ENCODE measurements at places on chromosomes 2 and 18.

DNA sequence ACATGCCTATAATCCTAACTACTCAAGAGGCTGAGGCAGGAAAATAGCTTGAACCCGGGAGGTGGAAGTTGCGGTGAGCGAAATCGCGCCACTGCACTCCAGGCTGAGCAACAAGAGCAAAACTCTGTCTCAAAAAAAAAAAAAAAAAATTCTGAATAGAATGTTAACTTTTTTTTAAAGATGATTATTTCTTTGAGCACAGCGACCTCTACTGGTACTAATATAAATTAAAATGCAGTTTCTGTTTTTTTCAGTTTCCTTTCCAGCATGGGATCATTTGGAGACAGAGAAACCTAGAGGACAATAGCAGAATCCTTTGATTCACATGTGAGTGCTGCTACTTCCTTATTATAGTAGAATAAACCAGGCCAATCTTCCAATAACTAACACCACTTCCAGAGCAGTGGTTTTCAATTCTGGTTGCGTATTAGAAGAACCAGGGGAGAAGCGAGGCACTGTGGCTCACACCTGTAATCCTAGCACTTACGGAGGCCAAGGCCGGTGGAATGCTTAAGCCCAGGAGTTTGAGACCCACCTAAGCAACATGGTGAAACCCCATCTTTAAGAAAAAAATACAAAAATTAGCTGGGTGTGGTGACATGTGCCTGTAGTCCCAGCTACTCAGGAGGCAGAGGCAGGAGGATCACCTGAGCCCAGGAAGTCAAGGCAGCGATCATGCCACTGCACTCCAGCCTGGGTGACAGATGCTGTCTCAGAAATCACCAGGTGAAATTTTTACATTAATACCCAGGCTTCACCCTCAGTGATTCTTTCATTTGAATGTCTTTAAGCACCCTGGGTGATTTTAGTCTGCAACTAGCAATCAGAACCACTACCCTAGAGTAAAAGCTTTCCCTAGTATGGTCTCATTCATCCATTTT, 10.1 kb downstream of the SRSF7 start:
- no peak for DNase-seq

- DNase-seq, result no peak
These were observed 19.3 kb upstream of the CD302 start for GRCh38 chr2:159817283-159817682.

DNA sequence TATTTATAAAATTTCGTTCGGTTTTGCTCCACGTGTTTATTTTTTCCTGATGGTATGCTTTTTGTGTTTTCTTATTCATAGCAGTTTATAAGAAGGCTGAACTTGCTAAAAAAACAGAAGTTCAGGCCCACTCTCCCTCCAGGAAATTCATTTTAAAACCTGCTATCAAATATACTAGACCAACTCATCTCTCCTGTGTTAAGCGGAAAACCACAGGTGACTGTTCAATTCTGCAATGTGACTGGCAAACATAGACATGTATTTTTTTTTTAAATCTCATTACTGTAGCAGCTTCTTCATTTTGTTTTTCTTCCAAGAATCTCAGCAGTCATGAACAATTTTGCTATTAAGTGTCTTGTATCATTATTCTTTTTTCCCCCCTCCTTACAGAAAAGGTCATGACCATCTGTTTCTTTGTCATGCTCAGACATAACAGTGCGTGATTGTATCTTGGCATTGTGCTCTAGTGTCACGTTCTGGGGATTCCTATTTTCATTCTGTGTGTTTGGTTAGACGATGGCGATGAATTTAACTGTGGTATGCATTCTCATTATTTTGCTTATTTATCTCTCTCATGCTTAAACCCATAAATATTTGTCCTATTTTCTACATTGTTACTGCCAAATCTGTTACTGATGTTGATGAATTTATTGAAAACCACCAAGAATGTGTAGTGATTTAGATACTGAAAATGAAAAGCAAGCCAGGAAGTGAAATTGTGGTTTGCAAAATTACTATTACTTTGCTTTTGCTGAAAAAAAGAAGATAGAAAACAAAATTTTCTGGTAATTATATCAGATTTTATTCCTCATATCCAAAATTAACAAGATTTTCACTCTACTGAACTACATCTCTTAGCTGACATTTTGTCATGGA, 74.6 kb upstream of the UNC80 start:
- DNase-seq, result no peak

DNA sequence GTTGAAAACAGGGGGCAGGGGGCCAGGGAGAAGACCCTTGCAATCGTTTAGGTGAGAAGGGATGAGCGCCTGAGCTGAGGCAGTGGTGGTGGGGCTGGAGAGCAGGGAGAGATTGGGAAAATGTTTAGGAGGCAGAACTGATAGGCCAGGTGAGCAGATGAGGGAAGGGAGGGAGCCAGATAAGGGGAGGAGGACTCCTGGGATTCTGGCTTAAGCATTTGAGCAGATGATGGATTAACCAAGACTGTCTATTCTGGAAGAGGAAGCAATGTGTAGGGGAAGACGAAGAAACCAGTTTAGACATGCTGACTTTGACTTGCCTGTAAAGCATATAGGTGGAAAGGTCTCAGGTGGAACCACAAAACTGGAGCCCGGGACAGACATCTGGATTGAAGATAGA, 49.9 kb upstream of the ASPRV1 start:
- DNase-seq, result no peak

GRCh38 chr2:111208639-111209038, 87.9 kb downstream of the BCL2L11 start:
- DNase-seq, result no peak

- DNase-seq, result no peak
These were observed 199.6 kb upstream of the HNMT start for GRCh38 chr2:137764646-137765045.

GRCh38 chr2:215262741-215263362, 49.0 kb upstream of the ATIC start:
- no peak for DNase-seq

- no peak for DNase-seq
These were observed 49.0 kb downstream of the MARCO start for GRCh38 chr2:118990757-118991545.

DNA sequence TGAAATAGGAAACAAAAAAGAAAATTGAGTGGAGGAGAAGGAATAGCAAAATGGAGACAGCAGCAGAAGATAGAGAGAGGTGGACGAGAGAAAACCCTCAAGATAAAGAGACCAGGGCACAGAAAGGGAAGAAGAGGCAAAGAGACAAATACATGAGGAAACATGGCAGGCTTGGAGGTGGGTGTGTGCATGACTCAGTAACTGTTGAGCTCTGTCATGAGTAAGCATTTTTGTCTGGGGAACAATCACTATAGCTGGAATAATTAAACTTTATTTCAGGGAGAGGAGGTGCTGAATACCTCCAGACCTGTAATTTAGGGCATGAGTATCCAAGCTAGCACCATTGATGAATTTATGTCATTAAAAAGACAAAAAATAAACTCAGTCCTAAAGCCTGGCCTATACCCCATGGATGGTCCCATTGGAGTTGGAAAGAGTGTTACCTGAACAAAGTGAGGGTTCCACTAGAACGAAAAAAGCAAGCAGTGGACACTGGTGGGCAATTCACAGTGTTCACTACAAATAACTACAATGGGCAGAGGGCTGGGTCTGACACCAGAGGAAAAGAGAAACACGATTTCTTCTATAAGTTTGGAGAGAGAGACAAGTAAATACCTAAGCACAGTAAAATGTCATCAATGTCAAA, 145.5 kb downstream of the ADCYAP1 start:
- no peak for DNase-seq

GRCh38 chr2:31235504-31235902, 1.6 kb downstream of the EHD3 start:
- no peak for DNase-seq

DNA sequence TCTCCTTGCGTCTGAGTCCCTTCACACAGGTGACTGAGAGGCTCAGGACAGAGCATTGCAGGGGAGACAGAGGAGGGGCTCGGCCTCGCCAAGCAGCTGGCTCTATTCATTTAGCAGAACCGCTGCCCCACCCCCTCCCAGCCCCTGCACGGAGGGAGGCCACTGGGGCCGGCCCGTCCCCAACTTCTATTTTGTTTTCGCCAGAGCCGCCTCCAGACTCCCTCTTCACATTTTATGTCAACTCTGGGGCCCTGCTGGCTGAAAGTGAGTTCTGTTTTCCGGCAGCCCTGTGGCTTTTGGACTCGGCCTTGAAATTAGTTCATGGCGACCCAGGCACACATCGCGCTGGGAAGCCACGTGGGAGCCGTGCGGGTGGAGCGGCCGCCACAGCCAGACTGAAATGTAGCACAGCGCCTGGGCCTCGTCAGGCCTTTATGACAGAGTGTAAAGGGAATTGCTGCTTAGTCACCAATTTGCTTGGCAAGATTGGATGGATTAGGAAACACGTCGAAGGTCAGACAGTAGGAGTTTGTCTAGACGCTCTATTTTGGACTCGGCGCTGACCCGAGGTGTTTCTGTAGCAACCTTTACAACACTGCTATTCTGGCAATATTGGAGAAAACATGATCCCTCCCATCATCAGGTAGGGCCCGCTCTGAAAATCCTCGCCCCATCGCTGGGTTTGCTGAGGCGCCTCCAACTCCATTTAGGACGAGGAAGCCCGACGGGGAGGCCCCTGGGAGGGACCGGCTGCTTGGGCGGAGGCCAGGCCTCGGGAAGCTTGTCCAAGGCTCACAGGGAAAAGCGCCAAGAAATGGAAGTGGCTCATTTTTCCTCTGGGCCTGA, 90.7 kb upstream of the CTDP1 start:
- no peak for DNase-seq

GRCh38 chr2:223970343-223971128, 13.3 kb downstream of the MRPL44 start:
- DNase-seq, result peak; percentile 6

- DNase-seq, result no peak
These were observed 72.9 kb upstream of the ZNF516 start for GRCh38 chr18:76567835-76568445.

DNA sequence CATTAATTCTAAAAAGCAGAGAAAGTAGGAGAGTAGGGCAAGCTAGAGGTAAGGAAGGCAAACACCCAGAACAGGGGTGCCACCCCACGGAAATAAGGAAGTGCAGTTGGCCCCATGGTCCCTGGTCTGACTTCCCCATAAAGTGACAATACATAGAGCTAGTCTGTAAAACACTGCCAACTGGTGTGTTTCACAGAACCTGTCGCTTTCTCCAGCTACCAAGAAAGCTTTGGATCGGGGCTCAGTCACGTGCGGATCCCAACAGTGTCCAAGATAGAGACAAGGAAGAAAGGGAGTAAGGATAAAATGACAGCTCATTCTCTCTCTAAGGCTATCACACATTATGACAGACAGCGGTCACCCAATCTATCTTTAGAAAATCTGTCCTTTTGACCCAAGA, 36.4 kb downstream of the TBC1D8 start:
- DNase-seq, result no peak

DNA sequence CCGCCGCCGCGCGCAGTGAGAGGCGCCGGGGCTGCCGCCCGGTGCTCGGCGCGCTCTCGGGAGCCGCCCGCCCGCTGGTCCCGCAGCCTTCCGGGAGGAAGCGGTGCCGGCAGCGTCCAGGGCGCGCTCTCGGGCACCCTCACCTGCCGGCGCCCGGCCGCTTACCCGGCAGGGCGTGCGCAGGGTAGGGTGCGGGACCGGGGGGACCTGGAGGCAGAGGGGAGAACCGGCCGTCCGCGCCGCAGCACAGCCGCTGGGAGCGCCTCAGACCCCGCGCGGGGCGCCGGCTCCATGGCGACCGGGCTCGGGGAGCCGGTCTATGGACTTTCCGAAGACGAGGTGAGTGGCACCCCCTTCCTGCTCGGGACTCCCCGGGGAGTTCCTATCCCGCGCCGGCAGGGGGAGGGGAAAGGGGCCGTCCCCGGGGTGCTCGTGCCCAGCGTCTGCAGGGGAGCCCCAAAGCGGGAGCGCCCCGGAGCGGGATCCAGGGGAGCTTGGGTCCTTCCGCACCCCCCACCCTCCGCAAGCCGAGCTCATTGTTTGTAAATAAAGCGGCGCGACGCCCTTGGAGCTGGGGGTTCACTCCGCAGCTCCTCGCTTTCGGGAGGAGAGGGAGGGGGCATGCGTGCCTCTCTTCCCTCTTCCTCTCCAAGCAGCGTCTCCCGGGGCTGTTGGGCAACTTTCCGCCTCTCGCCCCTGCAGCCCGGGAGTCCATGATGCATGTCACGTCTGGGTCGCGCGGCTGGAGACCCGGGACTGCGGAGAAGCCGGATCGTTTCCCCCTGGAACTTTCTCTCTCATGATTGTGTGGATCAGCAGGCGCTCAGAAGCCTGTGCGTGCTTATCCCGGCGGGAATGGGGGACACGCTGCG, 580 bp downstream of the NEDD4L start:
- no peak for DNase-seq

GRCh38 chr18:76228716-76229115, 266.3 kb downstream of the ZNF516 start:
- DNase-seq, result no peak

DNA sequence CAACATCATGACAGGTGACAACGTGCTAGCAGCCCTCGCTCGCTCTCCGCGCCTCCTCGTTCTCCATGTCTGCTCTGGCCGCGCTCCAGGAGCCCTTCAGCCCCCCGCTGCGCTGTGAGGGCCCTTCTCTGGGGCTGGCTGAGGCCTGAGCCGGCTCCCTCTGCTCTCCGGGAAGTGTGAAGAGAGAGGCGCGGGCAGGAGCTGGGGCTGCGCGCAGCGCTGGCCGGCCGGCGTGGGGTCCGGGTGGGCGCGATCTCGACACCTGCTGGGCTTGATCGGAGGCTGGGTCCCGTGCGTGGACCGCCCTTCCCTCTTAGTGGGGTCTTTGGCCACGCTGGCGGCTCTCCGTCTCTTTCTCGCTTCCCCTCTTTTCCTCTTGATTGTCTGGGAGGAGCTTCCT, 195.5 kb downstream of the ANKRD30BL start:
- peak; percentile 5 for DNase-seq

- DNase-seq, result peak; percentile 59
These were observed 73.1 kb downstream of the CACNB4 start for GRCh38 chr2:152025678-152026287.

DNA sequence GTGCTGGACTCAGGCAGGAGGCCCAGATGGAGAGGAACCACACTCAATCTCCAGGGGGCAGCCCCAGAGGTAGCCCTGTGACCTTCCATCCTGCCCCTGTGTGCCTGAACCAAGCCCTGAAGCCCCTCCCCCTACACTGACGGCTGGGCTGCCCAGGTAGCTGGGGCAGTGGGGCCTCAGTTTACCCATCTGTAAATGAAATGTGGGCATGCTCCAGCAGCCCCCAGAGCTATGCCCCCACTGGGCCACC, 15.8 kb downstream of the CROCC2 start:
- DNase-seq, result no peak

GRCh38 chr2:150520887-150521664, 33.6 kb upstream of the RND3 start:
- no peak for DNase-seq

DNA sequence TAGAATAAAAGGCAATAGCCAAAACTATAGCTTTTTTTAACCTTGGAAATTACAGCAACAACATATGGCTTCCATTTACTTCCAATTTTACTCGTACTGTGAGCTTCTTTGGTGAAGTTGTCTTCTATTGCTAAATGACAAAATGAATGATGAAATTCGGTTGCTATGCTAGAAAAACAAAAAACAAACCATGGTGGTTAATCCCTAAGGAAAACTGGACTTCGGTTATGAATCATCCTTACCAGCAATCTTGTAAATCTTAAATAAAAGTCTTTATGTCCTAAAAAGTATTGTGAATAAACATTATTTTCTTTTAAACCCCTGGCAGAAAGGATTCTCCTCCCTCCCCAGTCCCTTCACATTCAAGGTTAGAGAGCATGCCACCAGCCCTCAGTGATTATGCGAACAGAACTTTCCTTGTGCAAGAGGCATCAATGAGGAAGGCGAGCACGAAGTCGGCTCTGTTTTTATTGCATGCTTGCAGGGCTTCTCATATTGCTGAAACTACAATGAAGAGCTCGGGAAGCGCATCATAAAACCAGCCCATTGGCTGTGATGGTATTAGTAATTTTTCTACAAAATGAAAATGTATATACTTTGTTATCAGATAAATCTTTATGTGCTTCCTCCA, 62.9 kb downstream of the ZNF521 start:
- DNase-seq, result no peak

All from NCI-H1417 treated with DMSO at 0.1 percent for 48 hours (cell line).